Stimulated activated CD4-positive, alpha-beta T cell treated with anti-CD3 and anti-CD28 coated beads, TNF-alpha, amount 100 ng/mL, for 4 hours (primary cell): ENCODE measurements at places on chromosomes 3 and 15.

GRCh38 chr3:40593351-40593750 lies 68.6 kb downstream of the ZNF621 start:
- DNase-seq: no peak

GRCh38 chr15:75195122-75195765 lies 6.4 kb upstream of the C15orf39 start:
- DNase-seq: no peak

- DNase-seq: peak; percentile 25
Measured at GRCh38 chr3:194632809-194633348, 340 bp downstream of the TMEM44 start.

DNA sequence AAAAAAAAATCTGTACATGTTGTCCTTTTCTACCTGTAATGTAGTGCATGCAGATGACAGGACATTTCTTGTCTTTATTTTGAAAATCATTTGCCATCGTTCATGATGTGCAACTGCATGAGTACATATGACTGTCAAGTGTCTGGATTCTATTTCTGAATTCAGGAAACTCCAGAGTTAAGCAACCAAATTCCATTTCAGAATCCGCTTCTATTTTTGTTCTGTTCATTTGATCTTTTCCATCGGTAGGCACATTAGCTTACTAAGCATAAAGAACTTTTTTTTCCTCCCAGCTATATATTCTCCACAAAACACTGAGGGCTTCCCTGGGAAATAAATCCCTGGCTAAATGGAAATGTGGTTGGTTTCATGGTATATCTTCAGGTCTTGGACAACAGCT lies 365.6 kb downstream of the PTPRG start:
- DNase-seq: no peak

DNA sequence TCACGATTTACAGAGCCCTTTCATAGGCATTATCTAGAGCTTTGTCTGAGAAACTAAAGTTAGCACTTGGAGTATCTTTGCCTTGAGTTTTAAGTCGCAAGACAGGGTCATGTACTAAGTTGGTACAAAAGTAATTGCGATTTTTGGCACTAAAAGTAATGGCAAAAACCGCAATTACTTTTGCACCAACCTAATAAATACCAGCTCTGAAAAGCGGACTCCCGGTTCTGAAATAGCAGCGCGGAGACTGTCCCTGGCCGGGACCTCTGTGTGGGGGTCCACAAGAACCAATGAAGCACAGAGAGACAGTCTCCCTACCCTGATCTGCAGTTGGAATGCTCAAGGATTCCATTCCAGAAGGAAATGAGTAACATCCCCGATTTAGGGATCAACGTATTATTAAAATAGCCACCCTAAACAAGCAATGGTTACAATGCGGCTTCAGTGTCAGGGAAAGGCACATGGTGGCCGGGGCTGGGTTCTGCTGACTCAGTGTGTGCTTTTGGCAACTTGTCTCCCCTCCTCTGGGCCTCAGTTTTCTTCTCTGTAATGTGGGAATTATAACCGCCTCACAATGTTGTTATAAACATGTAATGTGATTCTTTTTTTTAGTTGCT lies 150.3 kb upstream of the MCTP2 start:
- no peak for DNase-seq

DNA sequence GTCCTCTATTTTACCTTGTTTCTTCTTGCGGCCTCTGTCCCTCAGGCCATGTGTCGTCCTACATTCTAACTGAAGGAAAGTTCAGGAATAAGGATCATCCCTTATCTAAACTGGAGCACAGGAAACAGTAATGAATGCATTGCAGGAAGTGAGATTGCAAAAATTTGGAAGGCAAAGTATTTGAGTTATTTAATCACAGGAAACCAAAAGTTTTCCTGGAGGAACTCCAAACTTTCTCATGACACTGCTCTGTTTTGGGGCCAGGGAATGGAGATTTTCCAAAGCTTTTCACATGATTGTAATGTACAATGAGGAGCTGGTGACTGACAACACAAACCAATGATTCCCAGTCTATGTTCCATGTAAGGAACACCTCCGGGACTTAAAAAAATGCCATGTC lies 57.8 kb upstream of the PLSCR4 start:
- no peak for DNase-seq

- no peak for DNase-seq
Measured at GRCh38 chr3:22315925-22316324, 564.9 kb upstream of the ZNF385D start.

- DNase-seq: no peak
Measured at GRCh38 chr3:55201779-55202178, 273.9 kb upstream of the LRTM1 start.

GRCh38 chr15:67070892-67071664 lies 5.7 kb downstream of the SMAD3 start:
- DNase-seq: no peak

DNA sequence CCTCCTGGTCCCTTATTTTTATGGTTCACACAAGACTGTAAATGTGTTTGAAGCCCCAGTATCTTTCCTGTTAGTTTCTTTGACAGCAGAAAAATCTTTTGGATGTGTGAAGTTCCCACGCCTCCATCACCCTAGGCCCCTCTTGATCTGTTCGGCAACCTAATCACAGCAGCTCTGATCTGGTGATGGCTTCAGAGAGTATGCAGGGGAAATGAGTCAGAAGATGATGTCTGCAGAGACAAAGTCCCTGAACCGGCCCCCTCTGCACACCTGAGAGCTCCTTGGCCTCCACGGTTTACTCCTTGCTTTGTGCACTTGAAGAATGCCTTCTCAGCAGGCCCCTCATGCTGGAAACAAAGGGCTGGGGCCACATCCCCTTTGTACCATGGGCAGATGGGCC lies 63.5 kb downstream of the CLDN11 start:
- DNase-seq: no peak

GRCh38 chr3:197518881-197519421 lies 36.8 kb downstream of the BDH1 start:
- DNase-seq: no peak

GRCh38 chr3:23723930-23724329 lies 81.8 kb upstream of the UBE2E1 start:
- no peak for DNase-seq

DNA sequence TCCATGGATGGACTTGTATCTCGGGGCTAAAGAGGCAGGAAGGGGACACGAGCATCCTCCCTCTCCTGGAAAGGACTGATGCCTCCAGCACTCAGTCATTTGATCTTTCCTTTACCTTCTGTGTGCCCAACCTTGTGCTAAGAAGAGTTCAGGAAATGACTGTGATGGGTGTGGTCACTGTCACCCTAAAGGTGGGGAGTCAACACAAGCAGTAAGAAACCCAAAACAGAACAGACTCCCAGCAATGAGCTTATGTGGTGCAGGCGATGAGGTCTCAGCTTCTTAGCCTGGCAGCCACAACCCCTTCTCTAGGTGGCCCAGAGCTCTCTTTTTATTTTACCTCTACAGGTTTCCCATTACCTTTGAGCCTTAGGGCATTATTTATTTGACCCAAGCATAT lies 3.8 kb downstream of the MPI start:
- DNase-seq: no peak

DNA sequence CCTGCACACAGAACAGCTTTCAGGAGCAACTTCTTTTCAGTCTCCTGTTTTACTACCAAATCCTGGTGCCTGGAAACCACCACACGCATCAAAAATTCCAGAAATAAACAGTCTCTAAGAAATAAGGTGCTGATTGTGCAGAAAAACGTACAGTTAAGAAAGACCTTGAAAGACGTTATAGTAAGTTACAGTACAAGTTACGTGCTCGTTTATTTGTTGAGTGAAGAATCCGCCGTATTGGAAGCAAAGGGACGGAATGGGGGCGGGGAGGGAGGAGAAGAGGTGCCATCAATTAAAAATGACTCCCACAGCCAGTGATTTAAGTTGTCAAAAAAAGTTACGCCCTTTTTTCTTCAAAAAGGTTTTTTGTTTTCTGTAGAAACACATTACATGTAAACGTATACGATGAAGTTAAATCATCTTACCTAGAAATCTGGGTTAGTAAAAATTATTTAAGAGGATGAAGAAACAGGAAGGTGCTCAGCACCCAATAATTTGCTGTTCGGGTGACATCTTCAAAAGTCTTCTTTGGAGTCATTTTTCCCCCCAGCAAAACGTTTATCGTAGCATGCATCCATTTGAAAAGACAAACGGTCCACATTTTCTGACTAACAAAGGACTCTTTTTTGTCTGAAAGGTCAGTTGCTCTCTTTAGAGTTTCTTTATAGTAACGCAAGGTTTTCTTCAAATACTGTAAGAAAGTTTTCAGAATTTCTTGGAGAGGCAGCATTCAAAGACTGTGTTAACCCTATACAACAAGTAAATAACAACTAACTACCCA lies 782 bp upstream of the UACA start:
- DNase-seq: no peak

DNA sequence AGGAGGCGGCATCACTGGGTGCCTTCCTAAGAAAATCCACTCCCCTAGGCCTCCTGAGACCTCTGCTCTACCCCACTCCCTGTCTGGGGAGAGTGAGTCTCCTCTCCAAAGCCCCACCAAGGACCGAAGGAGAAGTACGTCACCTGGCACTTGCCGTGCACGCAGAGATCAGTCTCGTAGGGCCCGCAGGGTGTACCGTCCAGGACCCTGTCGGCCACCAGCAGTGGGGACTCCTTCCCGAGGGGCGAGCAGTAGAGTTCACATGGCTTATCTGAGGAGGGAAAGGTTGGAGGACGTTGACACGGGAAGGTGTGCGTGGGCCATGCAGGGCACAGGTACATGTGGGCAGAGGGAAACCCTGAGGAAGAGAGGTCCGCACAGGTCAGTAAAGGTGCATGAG lies 232.9 kb downstream of the ADAMTS17 start:
- DNase-seq: no peak

DNA sequence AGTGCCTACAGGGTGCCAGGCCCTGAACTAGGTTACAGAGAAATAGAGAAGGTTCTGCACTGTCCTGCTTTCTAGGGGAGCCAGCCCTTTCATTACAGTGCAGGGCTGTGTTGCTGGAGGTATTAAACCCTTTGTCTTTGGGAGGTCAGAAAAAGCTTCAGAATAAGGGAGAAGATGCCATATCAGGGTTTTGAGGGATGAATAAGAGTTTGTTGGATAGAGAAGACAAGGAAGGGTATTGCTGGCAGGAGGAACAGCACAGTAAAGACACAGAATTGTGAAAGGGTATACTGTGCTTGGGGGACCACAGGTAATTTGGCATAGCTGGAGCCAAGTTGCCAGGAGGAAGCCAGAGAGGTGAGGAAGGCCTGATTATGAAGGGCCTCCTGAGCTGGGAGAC lies 23.0 kb downstream of the NOX5 start:
- DNase-seq: no peak

- no peak for DNase-seq
Measured at GRCh38 chr3:141124715-141125114, 73.6 kb downstream of the SPSB4 start.

DNA sequence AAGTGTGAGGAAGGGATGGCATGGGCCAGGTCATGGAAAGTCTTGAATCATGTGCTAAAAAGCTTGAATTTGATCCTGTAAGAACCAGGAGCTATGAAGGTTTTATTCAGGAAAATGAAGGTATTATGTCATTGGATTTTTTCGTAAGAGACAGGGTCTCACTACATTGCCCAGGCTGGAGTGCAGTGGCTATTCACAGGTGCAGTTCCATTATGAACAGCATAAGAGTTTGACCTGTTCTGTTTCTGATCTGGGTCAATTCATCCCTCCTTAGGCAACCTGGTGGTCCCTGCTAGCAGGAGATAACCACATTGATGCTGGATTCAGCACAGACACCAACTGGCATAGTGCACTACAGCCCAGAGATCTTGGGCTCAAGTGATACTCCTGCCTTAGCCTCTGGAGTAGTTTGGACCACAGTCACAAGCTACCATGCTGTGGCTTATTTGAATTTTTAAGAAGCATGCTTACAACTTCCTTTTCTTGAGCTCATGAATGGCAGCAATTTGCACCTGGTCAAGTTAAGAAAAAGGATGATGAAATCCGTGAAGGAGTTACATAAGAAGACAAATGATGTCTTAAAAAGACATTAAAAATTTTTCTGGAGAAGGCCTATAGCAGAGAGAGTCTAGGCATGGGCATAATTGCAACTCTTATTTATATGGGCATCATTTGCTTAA lies 79.1 kb downstream of the CADPS start:
- no peak for DNase-seq

DNA sequence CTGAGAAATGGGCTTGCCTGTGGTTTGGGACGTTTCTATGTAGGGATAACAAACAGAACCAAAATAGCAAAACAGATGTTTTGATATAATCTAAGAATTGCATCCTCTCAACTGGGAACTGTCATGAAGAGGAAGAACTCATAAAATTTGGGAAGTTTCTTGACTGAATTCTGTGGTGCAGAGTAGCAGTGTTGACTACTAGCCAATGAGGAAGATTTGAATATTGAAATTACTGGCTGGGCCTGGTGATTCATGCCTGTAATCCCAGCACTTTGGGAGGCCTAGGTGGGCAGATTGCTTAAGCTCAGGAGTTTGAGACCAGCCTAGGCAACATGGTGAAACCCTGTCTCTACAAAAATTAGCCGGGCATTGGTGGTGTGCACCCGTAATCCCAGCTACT lies 42.2 kb downstream of the ZNF609 start:
- no peak for DNase-seq

- DNase-seq: no peak
Measured at GRCh38 chr3:25456723-25457670, 28.9 kb downstream of the RARB start.

DNA sequence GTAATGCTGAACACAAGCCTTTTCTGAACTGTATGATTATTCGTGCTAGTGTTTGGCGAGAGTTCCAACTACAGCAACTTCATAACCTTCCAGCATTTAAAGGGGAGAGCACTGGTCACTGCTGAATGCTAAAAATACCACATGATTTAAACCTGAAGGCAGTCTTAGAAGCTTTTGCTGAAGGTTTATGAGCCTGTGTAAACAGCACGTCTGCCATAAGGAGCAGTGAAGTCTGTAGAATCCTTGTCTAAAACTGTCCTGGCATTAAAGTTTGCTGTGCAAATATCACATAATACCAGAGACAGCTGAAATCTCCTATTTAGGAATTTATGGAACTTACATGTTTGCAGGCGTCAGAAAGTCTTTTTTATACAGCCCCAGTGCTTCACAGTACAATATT lies 5.9 kb downstream of the SATB1 start:
- DNase-seq: no peak

- no peak for DNase-seq
Measured at GRCh38 chr3:32245200-32245599, 6.7 kb downstream of the CMTM8 start.

GRCh38 chr3:151155409-151156128 lies 47.4 kb downstream of the GPR171 start:
- DNase-seq: no peak

DNA sequence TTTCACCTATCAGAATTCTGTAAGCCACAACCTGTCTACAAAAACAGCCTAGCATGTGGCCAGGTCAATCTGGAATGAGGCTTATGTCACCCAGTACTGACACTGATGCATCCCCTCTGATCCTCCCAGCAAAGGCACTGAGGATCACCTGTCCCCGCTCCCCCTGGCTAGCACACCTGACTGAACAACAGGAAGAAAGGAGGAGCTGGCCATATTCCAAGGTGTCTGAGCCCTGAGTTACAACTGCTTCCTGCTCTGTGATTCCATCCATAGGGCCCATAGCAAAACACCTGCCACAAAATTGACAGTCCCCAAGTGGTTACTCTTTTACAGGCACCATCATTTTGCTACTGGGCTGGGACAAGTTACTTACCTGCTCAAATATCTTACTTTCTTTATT lies 555.5 kb upstream of the CFAP20DC start:
- no peak for DNase-seq

- DNase-seq: no peak
Measured at GRCh38 chr3:63354160-63354559, 76.1 kb downstream of the SYNPR start.

- no peak for DNase-seq
Measured at GRCh38 chr15:85151145-85151544, 169.5 kb downstream of the PDE8A start.

- no peak for DNase-seq
Measured at GRCh38 chr3:130760922-130761321, 14.3 kb upstream of the PIK3R4 start.
